ENCODE measurements at places on chromosomes 13 and 19. TPM values are rescaled to one million over a fixed set of nuclear protein-coding genes. Genes with fewer than 3 reads are reported as not detected.

SIGLEC8 gene
- 0.32 TPM for total RNA-seq

HOMER3 gene
- 1.9 TPM for total RNA-seq

ZNF836 gene
- 10.2 TPM for total RNA-seq

PPM1N gene
- 0.67 TPM for total RNA-seq

GIPR gene
- 8.3 TPM for total RNA-seq

CEACAM3 gene
- total RNA-seq: 2.8 TPM

LILRB5 gene
- total RNA-seq: 8.6 TPM

KLK14 gene
- 0.52 TPM for total RNA-seq

CEP89 gene
- total RNA-seq: 15.3 TPM

PSG5 gene
- not detected for total RNA-seq

SIAH3 gene
- total RNA-seq: not detected

F7 gene
- total RNA-seq: 0.11 TPM

HSH2D gene
- 13.5 TPM for total RNA-seq

POLD1 gene
- total RNA-seq: 26.2 TPM
